ENCODE measurements at places on chromosomes 16 and 17.

- DNase-seq: no peak
These were observed 10.1 kb downstream of the GFOD2 start for GRCh38 chr16:67709050-67709449.

DNA sequence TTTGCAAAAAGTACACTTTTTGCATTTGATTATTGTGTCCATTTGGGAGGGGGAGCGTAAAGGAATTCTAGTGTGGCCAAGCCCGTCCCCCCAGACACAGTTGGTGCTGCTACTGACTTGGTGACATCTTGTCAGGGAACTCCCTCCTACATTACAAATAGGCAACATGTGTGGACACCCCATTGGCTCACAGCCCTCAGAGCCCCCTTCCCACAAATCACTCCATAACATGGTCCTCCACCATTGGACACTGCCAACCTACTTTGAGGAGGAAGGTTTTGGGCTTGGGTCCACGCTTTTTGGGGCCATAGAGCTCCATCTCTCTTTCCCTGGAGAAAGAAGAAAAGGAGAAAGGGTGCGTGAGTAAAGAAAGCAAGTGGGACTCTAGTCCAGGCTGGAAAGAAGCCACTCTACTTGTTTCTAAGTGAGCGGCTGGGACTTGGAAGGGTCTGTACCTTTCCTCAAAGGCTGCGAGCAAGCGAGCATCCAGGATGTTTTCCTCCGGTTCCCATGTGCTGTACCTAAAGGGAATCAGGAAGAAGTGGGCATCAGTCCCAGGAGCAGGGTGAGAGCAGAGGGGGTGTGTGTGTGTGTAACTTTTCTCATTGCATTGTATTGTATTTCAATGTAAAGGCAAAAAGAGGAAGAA lies 958 bp downstream of the CBX8 start:
- no peak for DNase-seq

- DNase-seq: no peak
These were observed 1.8 kb downstream of the IL27 start for GRCh38 chr16:28504707-28505404.

- DNase-seq: no peak
These were observed 4.8 kb downstream of the PITPNC1 start for GRCh38 chr17:67381929-67382257.

DNA sequence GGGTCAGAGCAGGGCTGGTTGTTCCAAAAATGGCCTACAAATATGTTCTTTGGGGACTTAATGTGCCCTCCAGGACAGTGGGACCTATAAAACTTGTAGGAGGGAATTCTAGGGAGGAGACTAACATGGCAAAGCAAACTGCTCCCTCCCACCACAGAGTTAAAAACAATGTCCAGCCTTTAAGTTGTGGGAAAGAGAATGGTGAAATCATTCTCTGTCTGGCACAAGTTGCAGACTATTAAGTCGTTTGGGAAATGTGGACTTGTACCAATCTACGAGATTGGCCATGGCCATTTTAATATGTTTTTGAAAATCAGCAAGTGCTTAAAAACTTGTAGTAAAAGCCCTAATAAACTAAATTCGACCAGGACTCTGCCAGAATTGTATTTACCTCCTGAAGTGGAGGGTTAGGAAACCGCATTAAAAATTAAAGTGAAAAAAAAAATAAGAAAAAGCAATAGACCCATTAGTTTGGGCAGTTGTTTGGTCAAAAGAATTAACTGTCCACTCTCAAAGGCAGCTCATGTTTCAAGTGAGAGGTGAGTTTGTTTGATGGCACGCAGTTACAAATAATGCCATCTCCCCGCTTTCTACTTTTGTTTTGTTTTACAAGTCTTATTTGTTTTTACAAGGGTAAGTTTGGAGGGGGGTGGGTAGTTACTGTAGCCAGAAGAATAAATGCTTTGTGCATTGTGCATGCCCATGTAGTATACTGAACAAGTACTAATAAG lies 32.4 kb downstream of the ANKFN1 start:
- DNase-seq: no peak

DNA sequence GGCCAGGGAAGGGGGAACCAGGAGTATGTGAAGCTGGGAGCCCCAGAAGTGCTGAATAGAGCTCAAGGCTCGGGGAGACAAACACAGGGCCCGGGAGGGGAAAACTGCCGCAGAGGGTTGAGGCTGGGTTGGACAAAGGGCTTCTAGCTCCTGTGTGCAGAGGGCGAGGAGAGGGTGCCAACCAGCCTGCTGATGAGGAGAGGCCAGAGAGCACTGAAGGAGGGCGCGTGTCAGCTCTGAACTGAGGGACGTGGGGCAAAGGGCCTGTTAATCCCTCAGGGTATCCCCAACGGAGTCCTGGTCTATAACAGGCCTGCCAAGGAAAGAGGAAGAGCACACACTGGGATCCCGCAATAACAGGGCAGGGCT lies 151.3 kb downstream of the C16orf78 start:
- DNase-seq: no peak

- no peak for DNase-seq
These were observed 20.9 kb downstream of the CCDC182 start for GRCh38 chr17:57724026-57724728.

DNA sequence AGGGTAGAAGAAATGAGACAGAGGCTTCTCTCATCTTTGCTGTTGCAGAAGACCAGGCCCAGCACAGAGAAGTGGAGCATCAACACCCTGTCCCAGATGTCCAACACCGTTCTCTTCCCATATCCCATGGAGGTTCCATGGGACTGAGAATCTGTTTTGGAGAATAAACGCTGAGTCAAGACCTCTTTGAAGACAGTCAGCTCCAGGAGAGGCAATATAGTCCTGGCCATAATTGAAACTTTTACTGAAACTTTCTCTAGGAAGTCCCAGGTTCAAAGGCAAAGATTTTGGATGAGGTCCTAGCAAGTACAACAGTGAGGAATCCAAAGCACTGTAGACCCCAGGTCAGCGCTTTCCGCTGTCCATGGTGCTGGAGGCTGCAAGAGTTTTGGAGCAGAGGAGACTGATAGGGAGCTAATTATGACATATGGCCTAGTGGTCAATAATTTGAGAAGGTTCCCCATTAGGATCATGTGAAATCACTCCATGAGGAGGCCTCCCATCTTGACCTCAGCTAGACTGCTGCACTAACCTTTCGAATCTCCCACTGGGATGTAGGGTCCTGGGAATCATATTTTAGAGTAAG lies 36.0 kb downstream of the OSBPL7 start:
- peak; percentile 29 for DNase-seq

- no peak for DNase-seq
These were observed 168.6 kb downstream of the HAPSTR1 start for GRCh38 chr16:9259914-9260608.

DNA sequence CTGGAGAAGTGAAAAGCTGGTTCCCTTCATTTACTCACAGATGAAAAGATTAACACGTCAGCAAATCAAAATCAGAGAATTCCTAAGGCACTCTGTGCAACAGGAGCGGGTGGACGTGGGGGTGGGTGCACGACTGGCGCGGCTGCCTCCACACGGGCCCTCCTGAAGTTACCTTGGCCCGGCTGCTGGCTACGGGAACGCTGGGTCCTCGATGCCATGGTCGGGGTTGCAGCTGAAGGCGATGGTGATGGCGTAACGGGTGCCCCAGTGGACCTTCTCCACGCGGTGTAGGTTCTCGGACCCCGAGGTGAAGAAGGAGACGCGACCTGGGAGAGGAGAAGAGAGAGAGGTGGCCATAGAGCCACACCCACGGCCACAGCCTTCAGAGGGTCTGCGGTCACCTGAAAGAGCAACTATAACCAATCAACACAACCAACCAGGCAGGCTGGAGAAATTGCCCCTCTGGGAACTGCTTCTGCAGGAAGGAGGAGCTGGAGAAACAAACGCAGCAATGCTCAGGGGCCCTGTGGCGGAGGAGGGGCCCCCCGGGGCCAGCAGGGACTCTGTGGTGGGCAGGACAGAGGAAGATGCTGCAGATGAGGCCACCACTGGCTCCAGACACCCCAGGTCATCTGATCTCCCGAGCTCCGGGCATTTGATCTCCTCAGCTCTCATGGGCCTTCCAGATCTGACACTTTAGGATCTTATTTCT lies 20.8 kb downstream of the UTS2R start:
- no peak for DNase-seq

- DNase-seq: no peak
These were observed 39.0 kb downstream of the GRB2 start for GRCh38 chr17:75366432-75366831.

- no peak for DNase-seq
These were observed 868.8 kb downstream of the CDH11 start for GRCh38 chr16:64253096-64253495.

DNA sequence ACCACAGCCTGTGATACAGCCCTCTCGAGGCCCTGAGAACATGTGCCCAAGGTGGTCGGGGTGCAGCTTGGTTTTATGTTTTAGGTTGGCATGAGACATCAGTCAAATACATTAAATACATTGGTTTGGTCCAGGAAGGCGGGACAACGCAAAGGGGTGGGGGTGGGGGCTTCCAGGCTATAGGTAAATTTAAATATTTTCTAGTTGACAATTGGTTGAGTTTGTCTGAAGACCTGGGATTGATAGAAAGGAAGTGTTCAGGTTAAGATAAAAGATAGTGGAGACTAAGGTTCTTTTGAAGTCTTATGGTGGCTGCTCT lies 1.2 kb upstream of the ZKSCAN2 start:
- DNase-seq: peak; percentile 14

DNA sequence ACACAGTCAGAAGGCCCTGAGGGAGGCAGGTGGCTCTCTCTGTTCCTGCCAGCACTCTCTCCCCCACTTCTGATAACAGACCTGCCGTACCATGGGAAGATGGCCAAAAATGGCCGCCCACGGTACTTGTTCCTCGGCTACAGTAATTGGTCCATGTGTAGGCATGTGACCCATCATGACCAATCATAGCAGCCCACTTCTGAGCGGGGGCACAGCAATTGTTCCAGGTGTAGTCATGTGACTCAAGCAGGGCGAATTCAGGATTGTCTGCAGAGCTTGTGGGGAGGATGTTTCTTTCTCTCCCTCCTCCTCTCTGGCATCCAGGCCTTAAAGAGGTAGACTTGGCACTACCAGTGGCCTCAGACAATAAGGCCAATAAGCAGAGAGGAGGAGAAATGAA lies 250.4 kb downstream of the MRTFB start:
- no peak for DNase-seq

GRCh38 chr16:2515180-2515851 lies 1.6 kb downstream of the ATP6V0C start:
- no peak for DNase-seq

DNA sequence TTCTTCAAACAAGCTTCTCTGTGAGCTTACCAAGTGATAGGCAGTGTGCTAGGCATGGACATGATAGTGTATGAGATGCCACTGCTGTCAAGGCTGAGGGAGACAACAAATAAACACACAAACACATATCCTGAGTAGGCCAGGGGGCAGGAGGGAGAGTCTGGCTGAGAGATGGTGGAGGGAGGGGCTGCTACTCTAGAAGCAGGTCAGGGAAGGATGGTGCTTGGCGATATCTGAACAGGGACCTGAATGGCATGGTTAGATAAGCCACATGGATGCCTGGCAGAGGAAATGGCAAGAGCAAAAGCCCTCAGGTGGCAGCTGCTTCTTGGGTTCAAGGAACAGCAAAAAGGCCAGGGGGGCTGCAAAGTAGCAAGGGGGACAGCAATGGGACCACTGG lies 8.6 kb upstream of the CHST6 start:
- no peak for DNase-seq

GRCh38 chr17:50203086-50203485 lies 1.7 kb upstream of the COL1A1 start:
- no peak for DNase-seq

GRCh38 chr16:52874042-52874441 lies 178.7 kb downstream of the CHD9NB start:
- no peak for DNase-seq

DNA sequence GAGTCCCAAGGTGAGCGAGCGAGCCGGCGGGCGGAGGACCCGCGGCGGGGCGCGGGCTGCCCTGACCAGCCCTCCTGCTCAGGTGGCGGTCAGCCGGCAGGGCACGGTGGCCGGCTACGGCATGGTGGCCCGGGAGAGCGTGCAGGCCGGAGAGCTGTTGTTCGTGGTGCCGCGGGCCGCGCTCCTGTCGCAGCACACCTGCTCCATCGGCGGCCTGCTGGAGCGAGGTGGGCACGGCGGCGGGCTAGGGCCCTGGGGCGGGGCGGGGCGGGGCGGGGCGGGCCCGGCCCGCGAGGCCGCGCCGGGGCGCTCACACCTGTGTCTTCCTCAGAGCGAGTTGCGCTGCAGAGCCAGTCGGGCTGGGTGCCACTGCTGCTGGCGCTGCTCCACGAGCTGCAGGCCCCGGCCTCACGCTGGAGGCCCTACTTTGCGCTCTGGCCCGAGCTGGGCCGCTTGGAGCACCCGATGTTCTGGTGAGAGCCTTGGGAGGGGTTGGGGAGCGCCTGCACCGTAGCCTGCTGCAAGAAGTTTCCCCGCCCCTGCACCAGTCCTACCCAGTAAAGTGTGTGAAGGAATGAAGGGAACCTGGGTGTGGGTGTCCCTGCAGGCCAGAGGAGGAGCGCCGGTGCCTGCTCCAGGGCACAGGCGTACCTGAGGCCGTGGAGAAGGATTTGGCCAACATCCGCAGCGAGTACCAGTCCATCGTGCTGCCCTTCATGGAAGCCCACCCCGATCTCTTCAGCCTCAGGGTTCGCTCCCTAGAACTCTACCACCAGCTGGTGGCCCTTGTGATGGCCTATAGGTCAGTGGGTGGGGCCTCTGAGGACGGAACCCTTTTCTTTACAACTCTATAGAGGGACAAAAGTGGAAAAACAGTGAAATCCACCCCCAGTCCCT lies 802 bp downstream of the SETD6 start:
- peak; percentile 40 for DNase-seq

GRCh38 chr16:56933828-56934598 lies 2.1 kb downstream of the HERPUD1 start:
- no peak for DNase-seq

DNA sequence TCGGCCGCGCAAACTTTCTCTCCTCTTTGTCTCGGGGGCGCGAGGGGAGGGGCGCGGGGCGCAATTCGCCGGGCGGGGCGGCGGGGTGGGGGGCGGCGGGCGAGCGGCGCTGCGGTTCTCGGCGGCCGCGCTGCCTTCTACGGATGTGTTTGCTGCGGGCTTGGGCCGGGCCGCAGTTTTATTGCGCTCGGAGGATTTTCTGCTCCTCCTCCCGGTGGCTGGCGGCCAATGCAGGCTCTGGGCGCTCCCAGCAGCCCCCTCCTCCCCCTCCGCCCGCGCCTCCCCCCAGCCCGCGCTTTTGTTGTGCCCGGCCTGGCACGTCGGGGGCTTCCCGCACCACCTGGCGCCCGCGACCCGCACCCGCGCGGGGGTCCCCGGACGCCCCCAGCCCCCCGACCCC lies at the start of gene TIMP2:
Gene TIMP2, minus strand, starts transcription at position 154 of the 400 bp plus-strand sequence. CDS start 299 bp downstream, outside the sequence.
- peak; percentile 56 for DNase-seq

- no peak for DNase-seq
These were observed 1.4 kb downstream of the MYO18A start for GRCh38 chr17:29178750-29179231.

Data from activated CD4-positive, alpha-beta T cell treated with anti-CD3 and anti-CD28 coated beads, Interleukin-2, amount 50 U/mL, for 48 hours (primary cell).